Lung (tissue), 17 donors: ENCODE measurements at places on chromosomes 4 and X. TPM values are rescaled to one million over a fixed set of nuclear protein-coding genes. Genes with fewer than 3 reads are reported as not detected.

JAKMIP1 gene
- 0.46 TPM for polyA plus RNA-seq

PGAM4 gene
- polyA plus RNA-seq = not detected

ERCC6L gene
- polyA plus RNA-seq = 0.16 TPM

FAM47E gene
- polyA plus RNA-seq = 4.4 TPM

ADGRG4 gene
- not detected for polyA plus RNA-seq

SYP gene
- polyA plus RNA-seq = 5.1 TPM

TSPAN7 gene
- polyA plus RNA-seq = 36.4 TPM

XG gene
- polyA plus RNA-seq = 0.24 TPM
